ENCODE measurements at places on chromosomes 11 and 22.

DNA sequence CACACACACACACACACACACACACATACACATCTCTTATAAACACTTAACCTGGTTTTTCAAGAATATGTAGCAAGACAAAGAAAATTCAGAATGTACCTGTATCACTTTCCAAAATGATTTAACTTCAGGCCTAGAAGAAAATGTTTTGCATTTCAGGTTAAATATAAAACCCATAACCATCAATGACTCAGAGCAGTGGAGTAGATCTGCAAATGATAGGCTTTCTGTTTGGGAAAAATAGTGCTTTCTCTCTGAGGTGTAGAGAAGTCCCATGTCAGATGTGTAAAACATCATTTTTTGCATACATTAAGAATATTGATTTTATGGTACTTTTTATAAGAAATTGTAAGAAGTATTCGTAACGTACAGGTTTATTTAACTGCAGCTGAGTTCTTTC lies 116.9 kb downstream of the STK33 start:
- DNase-seq, result no peak

DNA sequence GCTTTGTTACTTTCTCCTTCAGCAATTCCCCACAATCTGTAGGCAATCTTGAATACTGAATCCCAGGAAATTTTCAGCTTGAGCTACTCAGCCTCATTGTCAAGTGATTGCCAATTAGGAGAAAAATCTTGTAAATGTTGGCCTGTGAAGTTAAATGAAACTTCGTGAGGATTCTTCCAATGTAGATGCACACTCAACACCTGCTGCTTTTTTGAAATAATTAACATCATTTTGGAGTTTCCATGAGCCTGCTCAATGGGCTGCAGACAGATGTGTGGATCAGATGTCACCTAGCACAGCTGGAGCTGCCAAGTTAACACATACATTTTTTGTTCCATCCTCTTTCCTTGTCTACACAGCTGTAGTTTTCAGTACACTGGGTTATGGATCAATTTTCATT lies 645.6 kb upstream of the LUZP2 start:
- DNase-seq, result no peak

DNA sequence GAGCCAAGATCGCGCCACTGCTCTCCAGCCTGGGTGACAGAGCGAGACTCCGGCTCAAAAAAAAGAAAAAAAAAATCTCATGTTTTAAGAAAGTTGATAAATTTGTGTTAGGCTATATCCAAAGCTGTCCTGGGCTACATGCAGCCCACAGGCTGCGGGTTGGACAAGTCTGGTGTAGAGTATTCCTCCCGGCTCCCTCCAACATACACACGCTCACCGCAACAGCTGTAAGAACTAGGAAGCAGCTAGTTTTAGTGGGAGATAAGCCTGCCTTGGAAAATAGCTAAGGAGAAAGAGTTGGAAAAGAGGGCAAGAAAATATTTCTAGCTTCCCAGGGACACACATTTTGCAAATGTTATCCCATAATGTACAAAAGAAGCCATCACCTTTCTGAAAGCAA lies 46.6 kb downstream of the CELF1 start:
- no peak for DNase-seq

- DNase-seq, result no peak
These were observed 131.4 kb upstream of the POU2AF2 start for GRCh38 chr11:111114091-111114490.

DNA sequence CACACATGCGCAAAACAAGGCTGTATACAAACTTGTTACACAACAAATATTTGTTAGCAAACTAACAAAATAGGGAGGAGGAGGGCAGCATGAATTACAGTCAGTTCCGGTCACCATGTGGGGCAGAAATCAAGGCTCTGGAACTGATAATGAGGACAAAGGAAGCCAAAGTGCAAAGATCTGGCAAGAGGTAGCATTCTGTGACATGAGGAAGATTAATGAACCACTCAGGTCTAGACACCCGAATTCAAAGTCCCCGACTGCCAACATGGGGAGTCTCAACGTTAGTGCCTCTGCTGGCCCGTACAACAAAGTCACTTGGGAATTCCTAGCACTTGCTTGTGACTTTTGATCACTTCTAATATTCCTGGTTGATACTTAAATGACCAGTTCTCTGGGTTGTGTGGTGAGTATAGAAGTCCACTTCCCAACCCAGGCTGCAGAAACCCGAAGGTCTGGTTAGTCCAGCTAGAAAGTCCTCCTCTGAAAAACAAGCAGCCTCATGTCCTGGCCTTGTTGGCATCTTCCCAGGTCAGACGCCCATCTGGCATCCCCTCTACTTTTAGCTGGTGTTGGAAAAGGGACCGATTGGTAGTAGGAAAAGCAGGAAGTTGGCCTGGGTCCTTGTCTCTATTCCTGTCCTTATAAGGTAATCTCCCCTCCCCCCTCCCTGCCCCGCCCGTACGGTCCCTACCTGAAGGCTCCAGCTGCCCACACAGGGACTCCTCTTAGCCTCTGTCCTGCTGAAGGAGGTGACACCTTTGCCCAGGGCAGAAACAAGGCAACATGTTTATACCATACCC lies 1.6 kb downstream of the SUN2 start:
- DNase-seq, result no peak

- no peak for DNase-seq
These were observed 25.5 kb upstream of the CCDC90B start for GRCh38 chr11:83311701-83312100.

GRCh38 chr11:8092587-8093424 lies 11.8 kb downstream of the TUB start:
- DNase-seq, result peak; percentile 30

DNA sequence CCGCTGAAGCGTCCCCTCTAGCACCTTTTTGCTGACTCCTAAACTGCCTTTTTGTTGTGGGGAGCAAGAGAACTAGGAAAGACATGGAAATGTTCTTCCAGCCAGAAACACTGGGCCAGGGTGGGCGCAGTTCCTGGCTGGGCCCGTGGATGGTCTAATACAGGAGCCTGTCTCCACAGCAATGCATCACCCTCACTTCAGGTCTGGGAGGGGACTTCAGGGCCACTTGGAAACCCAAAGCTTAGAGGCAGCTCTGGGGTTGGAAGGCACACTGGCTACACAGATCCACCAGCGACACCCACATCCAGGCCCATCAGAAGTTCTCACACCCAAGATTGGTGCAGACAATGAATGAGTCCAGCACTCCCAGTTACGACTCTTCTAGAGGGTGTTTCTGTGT lies 120.3 kb downstream of the ETS1 start:
- peak; percentile 33 for DNase-seq

- DNase-seq, result no peak
These were observed 15.3 kb downstream of the TTC12 start for GRCh38 chr11:113329725-113330124.

DNA sequence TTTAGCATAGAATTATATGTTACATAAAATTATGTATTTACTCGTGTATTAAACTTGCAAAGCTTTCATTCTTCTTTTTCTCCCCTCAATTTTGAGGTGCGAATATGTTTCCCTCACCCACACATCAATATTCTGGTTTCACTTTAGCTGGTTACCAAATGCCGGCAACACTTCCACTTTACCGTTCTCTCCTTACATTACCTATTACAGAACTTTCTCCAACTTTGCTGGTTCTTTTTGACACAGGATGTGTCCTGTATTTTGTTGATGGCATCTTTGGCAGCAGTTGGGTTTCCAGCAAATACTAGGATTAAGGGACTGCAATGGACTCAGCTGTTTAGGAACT lies 84.9 kb downstream of the PRR5L start:
- no peak for DNase-seq

DNA sequence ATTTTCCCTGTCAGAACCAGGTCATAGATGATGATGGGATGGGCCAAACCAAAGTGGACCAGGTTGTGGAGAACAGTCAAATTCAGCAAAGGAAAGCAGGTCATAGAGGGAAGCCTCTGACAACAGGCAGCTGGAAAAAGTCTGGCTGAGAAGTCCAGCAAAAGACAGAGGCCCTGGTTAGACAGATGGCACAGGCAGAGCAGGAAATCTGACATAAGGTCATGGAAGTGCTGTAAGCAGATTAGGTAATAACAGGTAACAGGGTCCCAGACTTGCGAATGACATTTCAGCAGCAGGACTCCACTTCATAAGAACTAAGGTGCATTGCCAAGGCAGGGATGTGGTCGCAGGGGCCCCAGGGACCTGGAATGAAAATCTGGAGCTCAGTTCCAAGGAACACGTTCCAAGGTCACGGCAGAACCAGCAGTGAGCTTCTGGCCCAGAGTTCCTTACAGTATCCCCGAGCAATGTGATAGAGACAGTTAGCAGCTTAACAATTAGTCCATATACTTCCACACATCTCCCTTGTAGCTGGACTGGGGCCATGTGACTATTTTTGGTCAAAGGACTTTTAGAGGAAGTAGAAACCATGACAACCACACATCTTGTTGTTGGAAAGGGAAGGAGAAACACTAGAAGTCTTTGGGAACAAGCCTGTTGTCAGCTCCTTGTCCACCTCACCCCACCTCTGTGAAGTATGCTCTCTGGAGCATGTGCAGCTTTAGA lies 75.4 kb downstream of the ME3 start:
- no peak for DNase-seq

- no peak for DNase-seq
These were observed 101.0 kb upstream of the PARVA start for GRCh38 chr11:12276356-12276755.

DNA sequence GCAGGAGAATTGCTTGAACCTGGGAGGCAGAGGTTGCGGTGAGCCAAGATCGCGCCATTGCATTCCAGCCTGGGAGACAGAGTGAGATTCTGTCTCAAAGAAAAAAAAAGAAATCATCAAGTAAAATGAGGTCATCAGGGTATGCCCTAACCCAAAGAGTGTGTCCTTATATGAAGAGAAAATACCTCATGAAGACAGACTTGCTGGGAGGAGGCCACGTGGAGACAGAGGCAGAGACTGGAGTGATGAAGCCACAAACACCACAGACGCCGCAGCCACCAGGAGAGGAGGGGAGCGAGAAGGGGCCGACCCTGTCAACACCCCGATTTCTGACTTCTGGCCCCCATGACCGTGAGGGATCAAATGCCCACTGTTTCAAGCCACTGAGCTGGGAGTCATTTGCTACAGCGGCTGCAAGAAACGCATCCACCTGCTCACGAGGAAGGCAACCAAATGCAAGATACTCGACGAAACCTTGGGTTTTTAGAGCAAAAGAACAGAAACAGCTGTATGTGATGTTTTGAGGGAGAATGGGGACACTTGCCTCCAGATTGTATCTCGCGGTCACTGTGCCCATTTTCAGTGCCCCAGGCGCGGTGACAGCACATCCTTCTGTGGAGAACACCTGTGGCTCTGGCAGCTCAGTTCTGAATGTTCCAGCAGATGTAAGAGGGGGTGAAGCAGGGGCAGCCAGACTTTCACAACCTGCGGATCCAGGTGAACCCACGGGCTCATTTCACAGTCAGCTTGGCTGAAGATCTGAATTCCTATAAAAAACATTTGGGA lies 1317.2 kb downstream of the TBC1D22A start:
- DNase-seq, result no peak

GRCh38 chr11:279966-280705 lies 1.9 kb downstream of the NLRP6 start:
- peak; percentile 53 for DNase-seq

- DNase-seq, result no peak
These were observed 47.5 kb upstream of the TENM4 start for GRCh38 chr11:79488286-79488685.

GRCh38 chr11:110340436-110340835 lies 44.0 kb upstream of the RDX start:
- DNase-seq, result no peak

DNA sequence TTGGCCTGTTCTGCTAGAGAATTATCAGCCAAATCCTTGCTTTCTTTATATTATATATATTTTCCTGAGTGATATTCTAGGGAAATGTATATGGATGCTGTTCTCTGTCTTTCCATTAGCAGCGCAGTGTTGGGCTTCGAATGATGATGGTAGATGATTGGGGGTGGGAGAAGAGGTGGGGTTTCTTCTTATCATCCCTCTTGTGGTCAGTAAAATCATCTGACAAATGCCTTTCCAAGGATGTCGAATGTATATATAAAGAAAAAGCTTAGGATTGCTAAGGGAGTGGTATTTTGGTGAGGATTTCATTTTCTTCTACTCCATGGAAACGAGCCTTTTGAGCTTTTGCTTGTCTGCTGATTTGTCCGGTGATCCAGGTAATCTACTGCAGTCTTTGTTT lies 48.9 kb downstream of the ARHGEF12 start:
- DNase-seq, result no peak

DNA sequence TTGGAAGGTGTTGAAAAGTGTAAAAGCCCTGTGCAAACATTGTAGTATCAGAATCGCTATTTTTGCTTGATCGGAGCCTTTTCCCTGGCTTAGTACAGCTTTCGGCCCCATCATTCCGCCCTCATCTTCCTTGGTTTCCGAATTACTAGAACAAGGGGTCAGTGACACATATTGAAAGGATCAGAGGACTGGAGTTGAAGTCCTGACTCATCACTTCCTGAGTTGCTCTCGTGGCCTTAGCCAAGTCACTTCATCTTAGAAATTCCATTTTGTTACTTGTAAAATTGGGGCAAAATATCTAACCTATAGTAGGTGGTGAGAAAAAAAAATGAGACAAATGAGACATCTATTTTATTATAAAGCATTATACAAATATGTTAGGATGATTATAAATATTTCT lies 375.0 kb downstream of the NTM start:
- DNase-seq, result no peak

- DNase-seq, result no peak
These were observed 20.6 kb upstream of the PRDM10 start for GRCh38 chr11:130023204-130023603.

- DNase-seq, result no peak
These were observed 1.5 kb downstream of the PANX3 start for GRCh38 chr11:124612567-124613246.

GRCh38 chr11:8739309-8739793 lies 56.8 kb downstream of the RPL27A start:
- DNase-seq, result no peak

DNA sequence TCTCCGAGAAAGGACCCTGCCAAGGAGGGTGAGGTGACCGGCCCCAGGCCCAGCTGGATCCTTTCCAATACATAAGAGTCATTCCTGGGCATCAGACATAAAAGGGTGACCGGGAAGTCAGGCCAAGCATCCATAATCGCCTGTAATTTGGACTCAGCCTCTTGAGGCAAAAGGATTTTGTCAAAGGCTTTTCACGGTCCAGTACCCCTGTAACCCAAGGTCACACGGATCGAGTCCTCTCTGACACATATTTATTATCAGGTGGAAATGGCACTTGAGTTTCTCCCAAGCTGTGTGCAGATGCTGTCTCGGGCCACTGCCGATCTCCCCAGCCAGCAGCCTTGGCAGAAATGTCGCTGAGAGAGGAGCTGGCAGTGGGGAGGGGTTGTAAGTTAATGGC lies 556.5 kb downstream of the MN1 start:
- DNase-seq, result no peak

DNA sequence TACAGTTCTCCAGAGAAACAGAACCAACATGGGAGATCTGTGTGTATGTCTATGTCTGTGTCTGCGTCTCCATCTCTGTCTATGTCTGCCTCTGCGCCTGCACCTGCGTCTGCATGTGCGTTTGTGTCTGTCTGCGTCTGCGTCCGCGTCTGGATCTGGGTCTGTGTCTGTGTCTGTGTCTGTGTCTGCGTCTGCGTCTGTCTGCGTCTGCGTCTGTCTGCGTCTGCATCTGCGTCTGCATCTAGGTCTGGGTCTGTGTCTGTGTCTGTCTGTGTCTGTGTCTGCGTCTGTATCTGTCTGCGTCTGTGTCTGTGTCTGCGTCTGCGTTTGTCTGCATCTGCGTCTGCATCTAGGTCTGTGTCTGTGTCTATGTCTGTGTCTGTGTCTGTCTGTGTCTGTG lies 88.4 kb upstream of the SLC22A12 start:
- DNase-seq, result no peak
